Neuronal stem cell (in vitro differentiated cells): ENCODE measurements at places on chromosomes 7 and 10.

DNA sequence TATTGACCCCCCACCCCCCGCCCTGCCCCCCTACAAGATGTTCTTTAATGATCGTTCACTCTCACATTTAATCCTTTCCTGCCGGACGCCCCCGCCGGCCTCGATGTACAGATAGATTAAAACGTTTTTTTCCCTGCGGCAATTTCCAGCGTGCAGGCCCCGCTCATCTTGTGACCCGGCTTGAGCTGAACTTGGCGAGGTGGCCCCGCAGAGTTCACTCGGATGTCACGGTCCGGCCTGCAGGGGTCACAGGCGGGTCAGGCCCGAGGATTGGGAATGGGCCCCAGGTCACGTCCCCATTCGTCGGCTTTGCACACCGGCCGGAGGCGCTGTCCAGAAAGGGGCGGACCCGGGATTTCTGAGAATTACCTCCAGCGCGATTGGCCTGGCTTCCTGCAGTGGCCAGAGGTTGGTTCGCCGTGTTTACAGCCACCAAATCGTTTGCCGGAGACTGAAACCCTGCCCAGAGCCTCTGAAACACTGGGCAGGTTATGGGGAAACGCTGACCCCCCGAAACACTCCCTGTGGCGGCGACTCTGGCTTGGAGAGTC lies 1.9 kb upstream of the CYP26A1 start:
- peaks cover 99% of the 10 kb centered on the region for H3K27me3 ChIP-seq
- peaks cover 19% of the 10 kb centered on the region for H3K4me1 ChIP-seq
- DNase-seq = no peak
- no peaks in the 10 kb centered on the region for H3K36me3 ChIP-seq
- peak overlapping the region; percentile 33 for H3K4me3 ChIP-seq

GRCh38 chr7:44158096-44158872 lies 17.2 kb upstream of the MYL7 start:
- H3K27me3 ChIP-seq = no peaks in the 10 kb centered on the region
- no peak for DNase-seq
- no peak overlapping the region for H3K27ac ChIP-seq

DNA sequence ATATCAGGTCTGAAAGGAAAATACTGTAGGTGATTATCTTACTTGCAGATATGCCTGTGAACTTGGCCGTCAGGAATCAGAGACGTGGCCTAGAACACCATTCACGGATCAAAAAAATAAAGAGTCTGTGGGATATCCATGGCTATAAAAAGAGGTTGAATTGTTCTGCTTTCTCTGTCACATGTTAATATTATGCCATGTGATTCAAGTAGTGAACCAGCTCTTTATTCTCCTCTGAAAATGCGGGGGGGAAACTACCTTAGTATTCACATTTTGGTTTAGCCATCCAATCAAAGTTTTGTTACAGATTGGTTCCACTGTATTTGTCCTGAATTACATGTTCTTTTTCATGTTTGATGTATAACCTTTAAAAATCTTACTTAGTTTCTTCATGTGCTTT lies 120.5 kb downstream of the CCNY start:
- no peak overlapping the region for H3K27ac ChIP-seq
- DNase-seq = no peak
- peaks cover 22% of the 10 kb centered on the region for H3K4me1 ChIP-seq

DNA sequence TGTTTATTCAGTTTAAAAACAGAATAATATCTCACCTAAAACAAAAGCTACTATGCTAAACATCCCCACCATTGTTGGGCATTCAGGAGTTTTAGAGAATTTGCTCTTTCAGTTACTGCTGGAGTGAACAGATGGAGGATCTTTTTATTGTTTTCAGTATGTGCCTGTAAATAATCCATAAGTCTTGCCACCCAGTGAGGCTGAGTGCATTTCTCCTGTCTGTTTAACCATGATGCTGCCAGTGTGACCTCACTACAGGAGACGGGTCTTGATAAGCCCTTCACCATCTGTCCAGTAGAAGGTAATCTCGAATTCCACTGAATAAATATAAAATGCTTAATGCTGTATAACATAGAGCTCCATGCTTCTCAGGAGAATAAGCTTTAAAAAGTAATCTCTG lies 430.9 kb downstream of the POM121L12 start:
- no peak overlapping the region for H3K4me3 ChIP-seq
- no peaks in the 10 kb centered on the region for H3K4me1 ChIP-seq
- DNase-seq = no peak
- H3K36me3 ChIP-seq = no peaks in the 10 kb centered on the region
- H3K27me3 ChIP-seq = no peaks in the 10 kb centered on the region

GRCh38 chr7:18815261-18815960 lies 302.0 kb downstream of the TWIST1 start:
- no peaks in the 10 kb centered on the region for H3K27me3 ChIP-seq
- H3K36me3 ChIP-seq = no peaks in the 10 kb centered on the region
- no peak for DNase-seq

- no peak overlapping the region for H3K4me3 ChIP-seq
- H3K4me1 ChIP-seq = peaks cover 51% of the 10 kb centered on the region
- DNase-seq = no peak
- no peak overlapping the region for H3K27ac ChIP-seq
- H3K27me3 ChIP-seq = no peaks in the 10 kb centered on the region
- peaks cover 2% of the 10 kb centered on the region for H3K36me3 ChIP-seq
These were observed 2.5 kb downstream of the TRIM8 start for GRCh38 chr10:102646610-102647442.

DNA sequence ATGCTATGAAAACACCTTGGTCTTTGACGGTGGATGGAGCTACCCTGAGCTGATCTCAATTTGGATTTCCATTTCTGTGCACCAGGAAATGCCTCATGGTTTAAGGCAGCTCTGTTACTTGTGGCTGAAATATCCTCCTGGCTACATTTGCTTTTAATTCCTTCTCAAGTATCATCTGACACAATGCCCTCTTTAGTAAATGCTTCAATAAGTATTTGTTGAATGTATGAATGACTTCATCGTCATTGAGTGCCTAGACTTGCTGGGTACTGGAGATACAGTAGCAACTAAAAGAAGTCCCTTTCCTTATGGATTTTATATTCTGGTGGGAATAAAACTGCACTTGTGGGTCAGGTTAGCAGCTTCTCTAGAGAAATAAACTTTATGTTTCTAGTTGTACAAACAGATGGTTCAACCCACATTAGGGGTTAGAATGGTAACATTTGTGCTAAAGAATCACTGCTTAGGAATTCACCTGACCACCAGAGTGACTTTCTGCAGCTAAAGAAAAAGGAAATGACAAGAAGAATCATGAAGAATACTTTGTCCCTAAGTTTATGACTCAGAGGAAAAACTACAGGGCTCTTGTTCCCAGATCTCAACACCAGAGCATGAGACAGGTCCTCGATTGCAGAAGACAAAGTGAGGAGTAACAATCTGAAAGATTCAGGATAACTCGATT lies 21.8 kb upstream of the SMNDC1 start:
- H3K4me3 ChIP-seq = no peak overlapping the region
- no peaks in the 10 kb centered on the region for H3K27me3 ChIP-seq
- no peak overlapping the region for H3K27ac ChIP-seq
- no peaks in the 10 kb centered on the region for H3K36me3 ChIP-seq

GRCh38 chr10:30803892-30804322 lies 174.4 kb upstream of the LYZL2 start:
- H3K36me3 ChIP-seq = no peaks in the 10 kb centered on the region
- H3K4me1 ChIP-seq = no peaks in the 10 kb centered on the region
- H3K4me3 ChIP-seq = no peak overlapping the region

DNA sequence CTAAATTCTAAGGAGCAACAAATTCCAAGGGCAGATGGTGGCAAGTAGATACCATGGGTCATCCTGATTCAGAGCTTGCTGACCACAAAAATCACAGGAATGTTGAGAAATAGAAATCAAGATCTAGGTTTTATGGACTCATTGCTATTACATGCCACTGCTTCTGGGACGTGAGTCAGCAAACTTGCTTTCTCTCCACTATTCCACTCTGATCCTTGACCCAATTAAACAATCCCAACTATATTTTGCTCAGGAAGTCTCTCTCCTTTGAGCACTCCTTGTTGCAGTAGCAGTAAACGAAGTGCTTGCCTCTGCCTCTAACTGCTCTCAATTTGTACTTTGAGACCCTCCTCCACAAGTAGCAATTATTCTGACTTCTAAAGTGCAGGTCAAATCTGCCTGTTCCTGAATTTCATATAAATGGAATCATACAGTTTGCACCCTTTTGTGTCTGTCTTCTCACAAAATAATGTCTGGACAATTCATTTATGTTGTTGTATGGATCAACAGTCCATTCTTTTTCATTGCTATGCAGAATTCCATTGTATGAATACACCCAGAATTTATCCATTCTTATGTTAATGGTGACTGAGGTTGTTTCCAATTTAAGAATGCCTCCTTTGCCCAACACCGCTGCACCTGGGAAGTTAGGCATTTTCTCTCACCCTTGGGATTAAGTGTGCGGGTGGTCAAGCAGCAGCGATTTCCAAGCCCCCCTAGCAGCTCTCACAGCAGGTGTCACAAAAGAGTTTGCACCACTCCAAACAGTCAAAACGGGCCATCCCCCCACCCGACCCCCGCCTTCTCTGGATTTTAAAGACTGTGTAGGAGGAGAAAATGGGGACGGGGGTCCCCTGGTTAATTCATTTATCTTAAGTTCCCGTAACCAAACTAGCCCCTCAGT lies 35.9 kb downstream of the ACSM6 start:
- H3K36me3 ChIP-seq = no peaks in the 10 kb centered on the region
- no peak overlapping the region for H3K4me3 ChIP-seq
- no peaks in the 10 kb centered on the region for H3K27me3 ChIP-seq
- peaks cover 12% of the 10 kb centered on the region for H3K4me1 ChIP-seq
- peak overlapping the region; percentile 84 for H3K27ac ChIP-seq

DNA sequence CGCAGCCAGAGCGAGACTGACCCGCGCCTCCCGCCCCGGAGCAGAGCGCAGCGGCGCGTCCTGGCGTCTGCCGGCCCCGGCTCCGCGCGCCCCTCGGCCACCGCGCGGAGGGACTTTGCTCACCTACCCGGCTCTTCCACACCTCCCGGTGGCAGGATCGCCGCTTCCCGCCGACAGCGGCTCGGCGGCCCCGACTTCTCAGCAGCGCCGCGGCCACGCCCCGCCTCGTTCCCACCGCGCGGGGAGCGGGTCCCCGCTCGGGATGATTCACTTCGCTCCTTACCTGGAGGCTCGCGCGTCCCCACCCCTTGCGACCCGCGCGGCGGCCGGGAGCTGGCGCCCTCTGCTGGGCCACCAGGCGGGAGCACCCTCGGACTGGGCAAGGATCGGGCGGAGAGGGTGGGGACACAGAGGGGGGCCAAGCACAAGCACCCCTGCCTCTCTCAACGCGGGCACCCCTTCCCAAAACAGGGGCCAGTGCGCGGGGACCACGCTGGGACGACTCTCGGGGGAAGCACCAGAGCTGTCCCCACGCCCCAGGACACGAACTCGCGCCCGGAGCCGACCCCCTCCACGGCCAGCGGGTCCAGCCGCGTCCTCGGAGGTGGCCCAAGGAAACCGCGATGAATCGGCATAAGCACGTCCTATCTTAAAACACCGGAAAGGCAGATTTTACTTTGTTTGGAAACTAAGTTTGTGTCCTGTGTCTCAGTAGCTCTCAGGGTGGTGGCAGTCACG lies 101.0 kb upstream of the SVIL start:
- peak overlapping the region; percentile 95 for H3K4me3 ChIP-seq
- peak overlapping the region; percentile 74 for H3K27ac ChIP-seq
- H3K4me1 ChIP-seq = peaks cover 24% of the 10 kb centered on the region
- DNase-seq = peak; percentile 88

GRCh38 chr7:1671594-1672451 lies 1.7 kb downstream of the ELFN1 start:
- no peaks in the 10 kb centered on the region for H3K36me3 ChIP-seq
- peaks cover 29% of the 10 kb centered on the region for H3K4me1 ChIP-seq
- no peak for DNase-seq
- no peak overlapping the region for H3K27ac ChIP-seq
- H3K4me3 ChIP-seq = no peak overlapping the region

DNA sequence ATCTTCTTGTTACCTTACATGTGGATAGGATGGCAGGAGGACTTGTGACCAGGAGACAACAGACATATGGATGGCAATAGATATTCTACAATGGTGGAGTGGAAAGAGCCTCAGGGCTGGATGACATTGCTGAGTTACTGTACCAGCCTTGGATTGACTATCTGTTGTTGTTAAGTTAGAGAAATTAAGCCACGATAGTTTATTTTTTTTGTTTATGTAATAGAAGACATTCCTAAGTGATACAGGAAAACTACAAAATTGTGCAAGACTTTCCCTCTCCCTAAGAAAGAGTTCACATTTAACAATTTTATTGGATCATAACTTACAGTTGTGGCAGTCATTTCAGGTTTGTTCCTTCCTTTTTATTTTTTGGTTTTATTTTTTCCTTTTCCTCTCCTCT lies 230.7 kb upstream of the CACNA2D1 start:
- H3K4me1 ChIP-seq = peaks cover 2% of the 10 kb centered on the region
- no peaks in the 10 kb centered on the region for H3K27me3 ChIP-seq
- no peak overlapping the region for H3K27ac ChIP-seq
- no peak overlapping the region for H3K4me3 ChIP-seq
- DNase-seq = no peak

DNA sequence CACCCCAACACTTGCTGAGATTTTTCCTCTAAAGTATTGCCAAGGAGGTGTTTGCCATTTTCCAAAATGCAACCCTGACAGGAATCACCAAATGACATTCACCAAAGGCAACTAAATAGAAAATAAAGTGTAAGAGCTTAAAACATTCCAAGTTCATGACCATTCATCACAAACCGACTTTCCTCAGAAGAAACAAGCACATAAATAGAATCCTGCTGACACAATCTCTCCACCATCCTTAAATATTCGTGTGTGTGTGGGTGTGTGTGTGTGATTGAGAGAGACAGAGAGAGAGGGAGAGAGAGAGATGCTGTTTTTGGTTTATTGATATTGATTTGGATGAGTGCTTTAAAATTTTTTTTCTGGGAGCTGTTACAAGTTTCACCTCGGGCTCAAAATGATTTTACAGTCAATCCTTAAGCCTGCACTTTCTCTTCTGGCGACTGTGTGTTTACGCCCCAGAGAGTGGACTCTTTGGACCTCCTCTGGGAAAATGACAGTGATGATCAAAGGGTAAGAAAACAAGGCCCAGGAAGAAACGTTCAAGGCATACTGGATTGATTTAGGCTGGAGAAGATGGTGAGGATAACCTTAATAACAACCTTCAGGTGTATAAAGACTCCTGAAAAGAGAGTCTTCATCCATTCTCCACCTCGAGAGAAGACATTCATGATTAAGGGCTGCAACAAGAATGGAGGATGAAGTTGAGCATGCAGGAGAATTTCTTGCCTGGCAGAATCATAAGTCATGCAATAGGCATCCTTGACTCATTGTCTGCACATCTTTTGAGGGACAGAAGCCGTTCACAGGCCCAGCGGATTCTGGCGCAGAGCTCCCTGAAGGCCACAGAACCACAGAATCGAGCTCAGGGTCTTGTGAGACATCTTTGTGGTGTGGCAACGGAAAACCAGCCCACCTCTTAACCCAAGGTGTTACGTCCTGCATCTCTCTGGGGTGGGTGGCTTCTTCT lies 104.4 kb upstream of the FGFR2 start:
- no peaks in the 10 kb centered on the region for H3K36me3 ChIP-seq
- H3K27me3 ChIP-seq = peaks cover under 1% of the 10 kb centered on the region
- DNase-seq = no peak
- peaks cover 8% of the 10 kb centered on the region for H3K4me1 ChIP-seq
- no peak overlapping the region for H3K4me3 ChIP-seq

GRCh38 chr10:8768341-8768740 lies 713.9 kb downstream of the GATA3 start:
- no peak for DNase-seq
- H3K27ac ChIP-seq = no peak overlapping the region
- no peaks in the 10 kb centered on the region for H3K4me1 ChIP-seq
- H3K27me3 ChIP-seq = peaks cover 3% of the 10 kb centered on the region
- H3K4me3 ChIP-seq = no peak overlapping the region
